A549 treated with ZK216348 at 1 μM for 4 hours (cell line): ENCODE measurements at places on chromosomes 5 and 9. TPM values are rescaled to one million over a fixed set of nuclear protein-coding genes. Genes with fewer than 3 reads are reported as not detected.

Gene SPINK13
- not detected in 5 replicates for total RNA-seq

Gene MSANTD3
- 66.4 to 85.8 TPM (median 71.2 TPM) in 5 replicates for total RNA-seq

Gene FRMD3
- 3.1 to 5.5 TPM (median 4.2 TPM) in 5 replicates for total RNA-seq

Gene PLPP7
- total RNA-seq = not detected in 5 replicates

Gene ADAMTS2
- 0.07 to 0.16 TPM (median 0.09 TPM) in 4 of 5 replicates, not detected in the other for total RNA-seq

Gene EQTN
- not detected in 5 replicates for total RNA-seq

Gene DMRT3
- not detected in 5 replicates for total RNA-seq

Gene PRDM12
- 0.25 to 0.44 TPM (median 0.35 TPM) in 5 replicates for total RNA-seq

Gene NRARP
- 1.9 to 7.2 TPM (median 5.6 TPM) in 5 replicates for total RNA-seq

Gene LCP2
- total RNA-seq = not detected in 5 replicates

Gene PELO
- 14.7 to 18.9 TPM (median 17.5 TPM) in 5 replicates for total RNA-seq

Gene FOXD4L4
- total RNA-seq = 0.08 to 0.13 TPM (median 0.13 TPM) in 3 of 5 replicates, not detected in the others

Gene PCDHA1
- 0.14 to 0.48 TPM (median 0.19 TPM) in 5 replicates for total RNA-seq

Gene POLR3G
- total RNA-seq = 9.2 to 19.3 TPM (median 17.2 TPM) in 5 replicates

Gene ERAP2
- total RNA-seq = 0.93 to 2.4 TPM (median 1.3 TPM) in 5 replicates

Gene BTNL8
- not detected in 5 replicates for total RNA-seq

Gene CCL27
- total RNA-seq = 0.25 to 0.94 TPM (median 0.34 TPM) in 3 of 5 replicates, not detected in the others

Gene ENG
- 0.09 to 0.16 TPM (median 0.11 TPM) in 5 replicates for total RNA-seq

Gene TMEM141
- total RNA-seq = 49.2 to 82.2 TPM (median 73.3 TPM) in 5 replicates

Gene PCDHB9
- not detected in 5 replicates for total RNA-seq

Gene ADAMTSL2
- total RNA-seq = not detected in 5 replicates

Gene ZBTB26
- 1.8 to 2.7 TPM (median 2.3 TPM) in 5 replicates for total RNA-seq

Gene OLFM1
- 8.1 to 11.4 TPM (median 9.5 TPM) in 5 replicates for total RNA-seq

Gene THBS4
- total RNA-seq = 0.14 to 0.19 TPM in 2 of 5 replicates, not detected in the others

Gene PLAC8L1
- 0.34 to 0.75 TPM (median 0.70 TPM) in 3 of 5 replicates, not detected in the others for total RNA-seq

Gene TRPM3
- not detected in 5 replicates for total RNA-seq

Gene INSL6
- total RNA-seq = not detected in 5 replicates

Gene NMUR2
- total RNA-seq = 0.11 to 0.13 TPM (median 0.11 TPM) in 4 of 5 replicates, not detected in the other

Gene AUH
- 8.5 to 12.1 TPM (median 10.4 TPM) in 5 replicates for total RNA-seq

Gene TSLP
- total RNA-seq = not detected in 5 replicates

Gene FBN2
- total RNA-seq = 12.9 to 22.2 TPM (median 18.6 TPM) in 5 replicates

Gene PFN3
- not detected in 5 replicates for total RNA-seq

Gene C5orf34
- 3.5 to 6.2 TPM (median 4.5 TPM) in 5 replicates for total RNA-seq

Gene RANBP17
- 2.1 to 3.0 TPM (median 2.6 TPM) in 5 replicates for total RNA-seq

Gene F2RL2
- 2.9 to 5.2 TPM (median 4.0 TPM) in 5 replicates for total RNA-seq

Gene MATR3
- 114 to 202 TPM (median 181 TPM) in 5 replicates for total RNA-seq

Gene FABP6
- total RNA-seq = 0.45 to 1.6 TPM (median 1.1 TPM) in 5 replicates

Gene SNCAIP
- not detected in 5 replicates for total RNA-seq

Gene LVRN
- total RNA-seq = 0.05 to 0.22 TPM in 2 of 5 replicates, not detected in the others

Gene CDX1
- not detected in 5 replicates for total RNA-seq

Gene PCDHA9
- total RNA-seq = 0.04 TPM in 1 of 5 replicates, not detected in the others

Gene CCDC180
- 0.26 to 1.1 TPM (median 0.81 TPM) in 5 replicates for total RNA-seq

Gene IRX2
- 1.1 to 2.1 TPM (median 1.8 TPM) in 5 replicates for total RNA-seq

Gene NTRK2
- 0.02 to 0.05 TPM (median 0.04 TPM) in 3 of 5 replicates, not detected in the others for total RNA-seq

Gene FSTL4
- 2.0 to 6.3 TPM (median 3.6 TPM) in 5 replicates for total RNA-seq

Gene CYSRT1
- total RNA-seq = 2.8 to 5.4 TPM (median 4.2 TPM) in 5 replicates

Gene STC2
- total RNA-seq = 43.1 to 66.8 TPM (median 48.5 TPM) in 5 replicates

Gene PHF24
- 0.05 to 0.29 TPM (median 0.12 TPM) in 4 of 5 replicates, not detected in the other for total RNA-seq

Gene STK32A
- total RNA-seq = 0.20 to 0.74 TPM (median 0.29 TPM) in 5 replicates

Gene SLC6A3
- total RNA-seq = 0.13 to 0.45 TPM (median 0.16 TPM) in 5 replicates

Gene PPP2R2B
- 0.09 to 0.19 TPM (median 0.09 TPM) in 3 of 5 replicates, not detected in the others for total RNA-seq

Gene PCDHGA5
- total RNA-seq = 0.09 to 0.21 TPM (median 0.18 TPM) in 5 replicates

Gene GARIN3
- not detected in 5 replicates for total RNA-seq

Gene SPATA31D4
- total RNA-seq = not detected in 5 replicates

Gene CER1
- total RNA-seq = not detected in 5 replicates

Gene PCDHGA2
- total RNA-seq = 0.37 to 0.79 TPM (median 0.54 TPM) in 5 replicates

Gene CYLC2
- not detected in 5 replicates for total RNA-seq

Gene ZNF608
- 0.41 to 0.68 TPM (median 0.58 TPM) in 5 replicates for total RNA-seq

Gene ARID3C
- total RNA-seq = 0.13 to 0.23 TPM (median 0.19 TPM) in 3 of 5 replicates, not detected in the others
